Natural killer cell (primary cell): ENCODE measurements at places on chromosomes 2 and 18. TPM values are rescaled to one million over a fixed set of nuclear protein-coding genes. Genes with fewer than 3 reads are reported as not detected.
A peak's percentile ranks its signal among the peaks of the same experiment; 100 is the strongest.

GRCh38 chr18:50079571-50080295 lies 115.2 kb downstream of the MYO5B start:
- H3K27me3 ChIP-seq = no peaks in the 10 kb centered on the region
- no peak for DNase-seq
- no peaks in the 10 kb centered on the region for H3K4me1 ChIP-seq
- H3K36me3 ChIP-seq = no peaks in the 10 kb centered on the region
- H3K4me3 ChIP-seq = no peak overlapping the region

DNA sequence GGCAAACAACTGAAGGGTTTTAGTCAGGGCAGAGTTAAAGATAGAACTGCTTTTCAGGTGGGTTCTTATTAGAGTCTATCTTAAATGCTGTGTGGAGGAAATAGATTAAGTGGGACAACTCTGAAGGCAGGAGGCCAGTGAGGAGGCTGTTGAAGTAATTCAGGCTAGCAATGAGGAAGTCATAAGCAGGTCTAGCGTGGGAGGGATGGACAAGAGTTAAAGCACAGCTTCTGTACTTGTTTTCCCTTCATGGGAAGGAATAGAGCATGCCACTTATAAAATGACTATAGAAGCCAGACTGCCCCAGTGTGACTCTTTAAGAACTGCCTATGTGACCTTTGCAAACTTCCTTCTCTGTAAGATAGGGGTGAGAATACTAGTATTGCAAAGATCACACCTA lies 202.0 kb upstream of the LRRTM1 start:
- H3K36me3 ChIP-seq = no peaks in the 10 kb centered on the region
- no peaks in the 10 kb centered on the region for H3K4me1 ChIP-seq
- no peak for DNase-seq

DNA sequence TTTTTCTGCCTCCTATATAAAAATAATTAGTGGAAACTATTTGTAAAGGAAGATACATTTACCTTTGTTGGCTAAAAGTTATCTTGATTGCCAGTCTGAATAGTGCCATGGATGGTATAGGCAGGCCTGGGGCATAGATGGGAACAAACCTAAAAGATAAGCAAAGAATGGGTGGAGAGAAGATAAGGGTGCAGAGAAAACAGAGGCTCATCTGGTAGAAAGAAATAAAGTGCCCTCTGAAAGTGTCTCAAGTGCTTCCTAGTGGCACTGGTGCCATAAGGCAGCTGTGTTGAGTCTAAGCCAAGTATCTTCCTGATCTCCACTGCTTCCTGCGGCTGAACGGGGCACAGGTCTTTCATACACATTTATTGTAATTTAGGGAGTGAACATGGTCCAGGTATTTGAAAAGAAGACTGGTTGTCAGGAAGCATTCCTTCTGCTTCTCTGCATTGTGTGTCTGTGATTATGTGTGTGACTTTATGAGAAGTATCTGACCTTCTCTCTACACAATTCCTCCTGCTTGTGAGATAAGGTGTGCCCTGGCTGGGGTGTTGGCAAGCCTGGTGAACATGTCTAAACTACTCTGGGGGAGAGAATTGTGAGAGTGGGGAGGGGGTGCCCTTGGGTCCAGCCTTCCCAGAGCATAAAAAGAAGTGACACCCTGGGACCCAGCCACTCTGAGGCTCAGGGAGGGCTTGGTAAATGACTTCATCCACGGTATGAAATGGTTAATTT lies 280.5 kb downstream of the CAMKMT start:
- no peaks in the 10 kb centered on the region for H3K36me3 ChIP-seq
- no peak for DNase-seq
- no peak overlapping the region for H3K4me3 ChIP-seq
- H3K27me3 ChIP-seq = no peaks in the 10 kb centered on the region
- H3K27ac ChIP-seq = no peak overlapping the region
- no peaks in the 10 kb centered on the region for H3K4me1 ChIP-seq

GRCh38 chr2:68774569-68775271 lies 40.1 kb downstream of the ARHGAP25 start:
- peaks cover 74% of the 10 kb centered on the region for H3K4me1 ChIP-seq
- H3K4me3 ChIP-seq = peak overlapping the region; percentile 85
- H3K27ac ChIP-seq = peak overlapping the region; percentile 96
- peak; percentile 78 for DNase-seq
- no peaks in the 10 kb centered on the region for H3K27me3 ChIP-seq

DNA sequence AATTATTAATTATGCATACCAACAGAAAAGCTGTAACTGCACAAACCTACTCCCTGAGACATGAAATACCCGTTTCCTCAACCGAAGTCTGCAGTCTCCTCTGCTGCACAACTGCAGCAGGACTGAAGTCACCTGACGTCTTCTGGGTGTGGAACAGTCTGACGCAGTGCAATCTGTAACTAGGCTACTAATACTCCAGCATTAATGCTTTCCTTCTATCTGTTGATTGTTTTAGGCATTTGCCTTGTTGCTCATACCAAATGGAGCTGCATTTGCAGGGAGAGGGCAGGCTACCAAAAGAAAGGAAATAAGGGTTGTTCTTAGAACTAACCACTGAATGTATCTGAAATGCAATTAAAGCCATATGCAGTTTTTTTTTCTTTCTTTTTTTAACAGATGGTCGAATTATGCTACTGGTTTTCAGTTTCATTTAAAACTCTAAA lies 40.1 kb downstream of the RTN4 start:
- no peaks in the 10 kb centered on the region for H3K27me3 ChIP-seq
- peak overlapping the region; percentile 53 for H3K4me3 ChIP-seq
- DNase-seq = peak; percentile 33
- H3K27ac ChIP-seq = peak overlapping the region; percentile 68
- H3K36me3 ChIP-seq = no peaks in the 10 kb centered on the region

DNA sequence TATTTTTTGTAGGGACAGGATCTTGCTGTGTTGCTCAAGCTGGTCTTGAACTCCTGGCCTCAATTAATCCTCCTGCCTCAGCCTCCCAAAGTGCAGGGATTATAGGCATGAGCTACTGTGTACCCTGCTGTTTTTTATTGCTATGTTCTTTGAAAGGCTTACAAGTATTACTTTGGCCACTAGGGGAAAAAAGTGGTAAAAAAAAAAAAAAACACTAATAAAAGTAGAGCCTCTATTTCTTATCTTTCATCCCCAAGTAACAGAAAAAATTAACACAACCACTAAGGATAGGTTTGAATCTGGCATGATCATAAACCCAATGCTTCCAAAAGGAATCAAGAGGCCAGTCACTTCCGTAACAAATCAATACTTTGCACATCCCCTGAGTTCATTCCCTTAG lies 11.6 kb downstream of the NOL10 start:
- H3K36me3 ChIP-seq = peaks cover 28% of the 10 kb centered on the region
- no peak for DNase-seq
- H3K4me1 ChIP-seq = no peaks in the 10 kb centered on the region
- H3K27ac ChIP-seq = no peak overlapping the region
- H3K27me3 ChIP-seq = no peaks in the 10 kb centered on the region

DNA sequence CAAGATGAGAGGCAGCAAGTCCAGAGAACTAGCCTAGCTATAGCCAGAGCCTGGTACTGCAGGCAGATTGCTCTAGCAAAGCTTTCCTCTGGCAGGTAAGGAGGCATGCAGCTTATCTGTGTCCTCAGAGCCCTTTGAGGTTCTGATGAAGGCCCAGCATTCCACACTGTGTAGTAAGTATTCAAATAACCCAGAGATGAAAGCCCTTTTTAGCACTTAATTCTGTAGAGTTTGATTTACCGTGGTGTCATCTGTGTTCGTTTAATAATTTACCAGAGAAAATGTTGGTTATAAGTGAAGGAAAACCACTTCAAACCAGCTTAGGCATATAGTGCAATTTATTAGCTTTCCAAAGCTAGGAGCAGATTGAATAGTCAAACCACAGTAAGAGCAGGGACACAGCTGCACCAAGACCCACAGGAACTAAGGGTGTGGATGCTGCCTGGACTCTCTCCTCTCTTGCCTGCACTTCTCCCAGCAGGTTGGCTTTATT lies 226.6 kb downstream of the BABAM2 start:
- H3K4me3 ChIP-seq = no peak overlapping the region
- no peaks in the 10 kb centered on the region for H3K4me1 ChIP-seq
- no peaks in the 10 kb centered on the region for H3K27me3 ChIP-seq
- H3K36me3 ChIP-seq = no peaks in the 10 kb centered on the region

- H3K36me3 ChIP-seq = no peaks in the 10 kb centered on the region
- no peak for DNase-seq
- H3K27me3 ChIP-seq = no peaks in the 10 kb centered on the region
- no peak overlapping the region for H3K4me3 ChIP-seq
- H3K4me1 ChIP-seq = no peaks in the 10 kb centered on the region
- no peak overlapping the region for H3K27ac ChIP-seq
These were observed 459.8 kb upstream of the FSIP2 start for GRCh38 chr2:185278761-185279160.

Gene CCBE1
- total RNA-seq = 0.05 TPM

DNA sequence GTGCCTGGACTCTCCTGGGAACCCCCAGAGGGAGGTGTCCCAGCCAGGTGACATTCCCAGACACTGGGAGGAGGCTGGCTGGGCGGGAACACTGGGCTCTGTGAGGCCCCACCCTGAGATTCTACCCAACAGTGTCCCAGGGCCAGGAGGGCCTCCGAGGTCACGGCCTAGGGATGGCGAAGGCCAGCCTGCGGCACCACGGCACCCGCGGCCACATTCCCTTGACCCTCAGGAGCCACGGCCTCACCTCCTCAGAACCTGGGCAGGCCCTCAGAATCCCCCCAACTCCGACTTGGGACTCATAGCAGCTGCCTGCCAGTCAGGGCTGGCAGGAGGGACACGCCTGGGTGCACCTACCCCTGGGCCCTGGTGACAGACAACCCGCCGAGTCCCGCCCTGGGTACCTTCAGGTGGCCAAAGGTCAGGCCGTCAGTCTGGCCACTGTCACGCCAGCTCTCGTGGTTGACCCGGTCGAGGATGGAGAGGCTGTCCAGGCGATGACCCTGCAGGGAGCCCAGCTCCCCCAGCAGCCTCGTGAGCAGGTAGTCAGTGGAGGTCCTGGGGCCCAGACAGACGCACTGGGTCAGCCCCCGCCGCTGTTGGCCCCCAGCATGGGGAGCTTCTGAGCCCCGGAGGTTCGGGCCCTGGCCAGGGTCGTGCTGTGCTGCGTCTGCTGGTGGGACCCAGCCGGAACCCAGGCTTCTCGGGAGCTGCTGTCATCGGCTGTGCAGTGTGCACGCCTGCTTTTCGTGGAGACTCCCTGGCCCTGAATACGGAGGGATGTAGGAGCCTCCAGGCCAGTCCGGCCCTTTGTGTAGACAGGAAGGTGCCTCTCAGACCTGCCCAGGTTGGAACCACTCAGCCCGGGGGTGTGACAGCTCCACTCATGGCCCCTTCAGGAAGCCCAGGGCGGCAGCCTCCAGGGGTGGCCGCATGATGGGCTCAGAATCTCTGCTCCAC lies 6.1 kb downstream of the MAB21L4 start:
- no peaks in the 10 kb centered on the region for H3K27me3 ChIP-seq
- H3K36me3 ChIP-seq = no peaks in the 10 kb centered on the region
- DNase-seq = no peak
- H3K27ac ChIP-seq = no peak overlapping the region

Gene SERPINB11
- total RNA-seq = not detected

DNA sequence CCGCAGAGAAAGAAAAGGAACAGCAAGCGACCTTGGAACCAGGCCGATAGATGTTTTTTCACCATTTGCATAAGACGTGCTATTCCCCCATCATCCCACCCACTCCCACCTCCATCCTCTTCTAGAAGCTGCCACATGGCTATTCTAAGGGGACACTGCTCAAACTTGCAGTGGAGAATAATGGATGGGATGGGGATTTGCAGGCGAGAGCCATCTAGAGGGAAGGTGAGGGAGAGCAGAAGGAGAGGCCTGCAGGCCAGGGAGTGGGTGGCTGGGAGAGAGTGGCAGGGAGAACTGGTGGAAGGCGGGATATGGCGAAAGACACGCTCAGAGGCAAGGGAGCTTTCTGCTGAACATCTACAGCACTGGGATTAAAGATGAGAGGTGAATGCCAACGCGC lies 84.9 kb downstream of the MAPK4 start:
- H3K4me3 ChIP-seq = no peak overlapping the region
- no peaks in the 10 kb centered on the region for H3K27me3 ChIP-seq

DNA sequence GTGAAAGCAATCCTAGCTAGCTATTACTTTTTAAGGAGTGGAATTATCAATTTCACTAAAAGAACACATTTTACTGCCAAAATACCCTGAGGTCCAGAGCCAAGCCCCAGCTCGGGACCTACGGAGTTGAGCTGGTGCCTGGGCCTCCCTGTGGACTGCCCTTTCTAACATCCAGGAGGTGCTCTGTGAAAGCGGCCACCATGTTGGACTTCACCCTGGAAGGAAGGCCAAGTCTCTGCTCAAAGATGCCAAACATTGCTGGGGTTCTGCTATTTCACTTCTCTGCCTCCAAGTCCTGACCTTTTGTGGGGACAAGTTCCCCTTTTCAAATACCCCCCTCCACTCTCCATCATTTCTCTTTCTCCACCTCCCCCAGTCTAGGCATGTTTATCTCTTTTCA lies 498.7 kb upstream of the RAB6C start:
- DNase-seq = no peak
- no peaks in the 10 kb centered on the region for H3K27me3 ChIP-seq
- H3K36me3 ChIP-seq = no peaks in the 10 kb centered on the region
- no peak overlapping the region for H3K27ac ChIP-seq
- no peak overlapping the region for H3K4me3 ChIP-seq

Gene MYOM1
- 1.7 TPM for total RNA-seq

Gene C1QL2
- total RNA-seq = not detected

- peaks cover 11% of the 10 kb centered on the region for H3K36me3 ChIP-seq
- H3K27me3 ChIP-seq = no peaks in the 10 kb centered on the region
- H3K4me1 ChIP-seq = peaks cover 56% of the 10 kb centered on the region
These were observed 12.1 kb downstream of the DOCK10 start for GRCh38 chr2:225030203-225030602.

- no peak overlapping the region for H3K4me3 ChIP-seq
- no peak overlapping the region for H3K27ac ChIP-seq
- H3K27me3 ChIP-seq = no peaks in the 10 kb centered on the region
- H3K36me3 ChIP-seq = no peaks in the 10 kb centered on the region
These were observed 310.6 kb upstream of the SPRED2 start for GRCh38 chr2:65742977-65743376.

GRCh38 chr2:68857855-68858456 lies 13.2 kb downstream of the BMP10 start:
- no peak overlapping the region for H3K4me3 ChIP-seq
- no peaks in the 10 kb centered on the region for H3K27me3 ChIP-seq
- no peak for DNase-seq
- no peaks in the 10 kb centered on the region for H3K36me3 ChIP-seq
- H3K27ac ChIP-seq = no peak overlapping the region

GRCh38 chr2:26727641-26728561 lies 35.4 kb downstream of the KCNK3 start:
- peaks cover 3% of the 10 kb centered on the region for H3K27me3 ChIP-seq
- H3K4me1 ChIP-seq = peaks cover 4% of the 10 kb centered on the region
- no peak overlapping the region for H3K4me3 ChIP-seq
- peak; percentile 53 for DNase-seq
- no peak overlapping the region for H3K27ac ChIP-seq
- H3K36me3 ChIP-seq = no peaks in the 10 kb centered on the region

DNA sequence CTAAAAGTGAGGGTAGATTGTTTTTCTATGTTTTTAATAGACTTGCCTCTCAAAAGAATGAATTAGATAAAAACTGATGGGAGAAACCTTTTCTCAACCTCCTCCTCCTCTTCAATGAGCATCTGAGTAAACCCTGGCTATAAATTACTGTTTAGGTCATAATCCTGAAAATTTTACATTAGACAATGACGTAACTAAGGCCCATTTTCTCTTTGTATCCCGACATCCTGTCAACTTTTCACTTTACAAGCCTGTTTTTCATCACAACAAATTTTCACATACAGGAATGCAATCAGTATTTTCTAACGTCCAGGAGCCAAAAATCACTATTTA lies 1.3 kb downstream of the SPIRE1 start:
- peak overlapping the region; percentile 15 for H3K4me3 ChIP-seq
- peaks cover 7% of the 10 kb centered on the region for H3K4me1 ChIP-seq
- no peaks in the 10 kb centered on the region for H3K36me3 ChIP-seq
- H3K27ac ChIP-seq = no peak overlapping the region

Gene DSG4
- total RNA-seq = not detected

Gene TPO
- total RNA-seq = not detected

Gene SPC25
- total RNA-seq = 1.0 TPM

Gene C2orf72
- not detected for total RNA-seq
